ENCODE measurements at places on chromosomes 2 and 18. TPM values are rescaled to one million over a fixed set of nuclear protein-coding genes. Genes with fewer than 3 reads are reported as not detected.

GRCh38 chr2:202610380-202610779 is 24.4 kb upstream of the FAM117B start:
- H3K27me3 ChIP-seq: no peaks in the 10 kb centered on the region
- H3K36me3 ChIP-seq: no peaks in the 10 kb centered on the region
- H3K4me1 ChIP-seq: no peaks in the 10 kb centered on the region

- no peak overlapping the region for H3K4me3 ChIP-seq
- H3K36me3 ChIP-seq: no peaks in the 10 kb centered on the region
- no peak for DNase-seq
- H3K4me1 ChIP-seq: no peaks in the 10 kb centered on the region
These were observed 493.8 kb downstream of the NRXN1 start for GRCh38 chr2:50538147-50538546.

DNA sequence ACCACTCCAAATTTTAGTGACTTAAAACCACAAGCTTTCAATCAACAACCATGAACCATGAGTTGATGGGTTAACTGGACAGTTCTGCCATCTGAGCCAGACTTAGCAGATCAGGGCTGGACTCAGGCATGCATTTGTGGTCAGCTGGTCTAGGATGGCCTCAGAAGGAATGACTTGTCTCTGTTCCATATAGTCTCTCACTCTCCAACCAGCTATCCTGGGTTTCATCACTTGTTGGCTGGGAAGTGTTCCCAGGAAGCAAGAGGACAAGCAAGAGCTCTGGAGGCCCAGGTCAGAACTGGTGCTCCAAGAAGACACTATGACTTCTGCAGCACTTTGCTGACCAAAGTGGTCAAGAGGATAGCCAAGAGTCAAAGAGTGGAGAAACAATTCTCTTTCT is 17.5 kb upstream of the MAP3K20 start:
- no peaks in the 10 kb centered on the region for H3K27me3 ChIP-seq
- no peak overlapping the region for H3K27ac ChIP-seq
- H3K4me3 ChIP-seq: no peak overlapping the region

The KHK gene
- 8.0 TPM for total RNA-seq

The APLF gene
- 6.1 TPM for total RNA-seq

The TWSG1 gene
- total RNA-seq: 3.7 TPM

All from T-cell (primary cell).